Transverse colon (tissue), 4 donors: ENCODE measurements at places on chromosomes 7 and 10.

- DNase-seq = peak; percentile 19
Observed at GRCh38 chr7:98733036-98733435, 116.0 kb downstream of the NPTX2 start.

GRCh38 chr7:152664636-152665035 is 11.3 kb downstream of the XRCC2 start:
- DNase-seq = no peak

- DNase-seq = no peak
Observed at GRCh38 chr10:13847201-13847631, 260.5 kb downstream of the PRPF18 start.

GRCh38 chr10:1938317-1938716 is 201.0 kb upstream of the ADARB2 start:
- no peak for DNase-seq

- no peak for DNase-seq
Observed at GRCh38 chr10:102113261-102113955, 6.8 kb downstream of the LDB1 start.
